Uterine smooth muscle cell (primary cell): ENCODE measurements at places on chromosomes 4 and X. TPM values are rescaled to one million over a fixed set of nuclear protein-coding genes. Genes with fewer than 3 reads are reported as not detected.

Gene SPOCK3
- total RNA-seq: 1.4 and 1.7 TPM in 2 replicates

Gene NRK
- 0.37 and 1.3 TPM in 2 replicates for total RNA-seq

Gene GC
- total RNA-seq: not detected in 2 replicates

Gene MAGEA2B
- total RNA-seq: not detected in 2 replicates

Gene CTAG1A
- not detected in 2 replicates for total RNA-seq

Gene OTC
- total RNA-seq: not detected in 2 replicates

Gene PAGE2
- total RNA-seq: not detected in 2 replicates

Gene UTP3
- 20.4 and 27.7 TPM in 2 replicates for total RNA-seq

Gene MAGEA2
- total RNA-seq: not detected in 2 replicates
